Vagina (tissue), 2 donors: ENCODE measurements at places on chromosomes 1 and 21.

GRCh38 chr1:111814305-111814628, 58.6 kb downstream of the DDX20 start:
- DNase-seq = no peak

- no peak for DNase-seq
Measured at GRCh38 chr1:71980556-71980955, 301.8 kb downstream of the NEGR1 start.

- DNase-seq = peak; percentile 49
Measured at GRCh38 chr1:53341521-53341895, 13.6 kb upstream of the LRP8 start.

- DNase-seq = no peak
Measured at GRCh38 chr21:34736116-34736874, 67.5 kb downstream of the CLIC6 start.
